ENCODE measurements at places on chromosomes 5 and 9. TPM values are rescaled to one million over a fixed set of nuclear protein-coding genes. Genes with fewer than 3 reads are reported as not detected.

Gene TPM2
- total RNA-seq: 7.0 TPM

Gene RAPGEF6
- 9.8 TPM for total RNA-seq

Gene ORM2
- total RNA-seq: not detected

Gene SPINK6
- total RNA-seq: not detected

Gene KIF12
- total RNA-seq: 6.3 TPM

Gene ZBTB34
- total RNA-seq: 1.6 TPM

Gene IFNA21
- not detected for total RNA-seq

Gene PCDHB2
- 13.8 TPM for total RNA-seq

Gene PCDHGA6
- total RNA-seq: 1.6 TPM

- DNase-seq: peak; percentile 31
Measured at GRCh38 chr9:83431101-83432060, 106.8 kb downstream of the FRMD3 start.

DNA sequence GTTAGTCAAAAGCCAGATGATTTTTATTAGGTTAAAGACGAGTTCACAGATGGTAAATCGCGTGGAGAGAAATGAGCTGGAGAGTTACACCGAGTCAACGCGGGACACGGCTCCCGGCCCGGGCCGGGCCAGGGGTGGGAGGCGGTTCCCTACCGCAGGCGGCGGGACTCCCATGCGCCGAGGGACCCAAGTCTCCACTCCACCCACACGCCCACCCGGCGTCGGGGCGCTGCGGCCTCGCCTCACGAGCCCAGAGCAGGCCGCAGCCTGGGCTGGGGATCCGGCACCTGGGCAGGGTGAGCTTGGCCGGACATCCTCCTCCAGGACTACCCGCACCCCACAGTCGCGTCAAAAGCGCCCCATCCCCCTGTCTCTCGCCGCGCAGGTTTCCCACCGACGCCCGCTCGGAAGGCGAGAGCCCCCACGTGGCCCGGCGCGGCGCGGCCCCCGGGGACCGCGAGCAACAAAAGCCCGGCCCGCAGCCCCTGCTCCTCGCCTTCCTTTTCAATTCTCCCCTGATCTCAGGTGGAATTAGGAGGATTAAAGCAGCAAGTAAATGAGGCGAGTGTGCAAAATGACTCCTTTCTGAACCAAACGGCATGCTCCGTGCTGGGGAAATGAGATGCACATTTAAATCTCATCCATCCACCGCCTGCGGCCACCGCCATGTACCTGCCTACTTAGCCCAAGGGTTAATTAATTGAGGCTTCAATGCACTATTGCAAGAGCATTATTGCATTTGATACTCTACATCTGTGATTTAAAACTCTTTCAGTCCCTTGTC is 196.5 kb upstream of the TBCA start:
- DNase-seq: no peak

- DNase-seq: no peak
Measured at GRCh38 chr5:155871623-155872022, 455.3 kb upstream of the SGCD start.

GRCh38 chr5:86257871-86258270 is 359.9 kb upstream of the COX7C start:
- DNase-seq: no peak

GRCh38 chr9:119307471-119307870 is 61.8 kb downstream of the BRINP1 start:
- DNase-seq: no peak

GRCh38 chr5:114367029-114367428 is 5.2 kb downstream of the KCNN2 start:
- DNase-seq: peak; percentile 4

DNA sequence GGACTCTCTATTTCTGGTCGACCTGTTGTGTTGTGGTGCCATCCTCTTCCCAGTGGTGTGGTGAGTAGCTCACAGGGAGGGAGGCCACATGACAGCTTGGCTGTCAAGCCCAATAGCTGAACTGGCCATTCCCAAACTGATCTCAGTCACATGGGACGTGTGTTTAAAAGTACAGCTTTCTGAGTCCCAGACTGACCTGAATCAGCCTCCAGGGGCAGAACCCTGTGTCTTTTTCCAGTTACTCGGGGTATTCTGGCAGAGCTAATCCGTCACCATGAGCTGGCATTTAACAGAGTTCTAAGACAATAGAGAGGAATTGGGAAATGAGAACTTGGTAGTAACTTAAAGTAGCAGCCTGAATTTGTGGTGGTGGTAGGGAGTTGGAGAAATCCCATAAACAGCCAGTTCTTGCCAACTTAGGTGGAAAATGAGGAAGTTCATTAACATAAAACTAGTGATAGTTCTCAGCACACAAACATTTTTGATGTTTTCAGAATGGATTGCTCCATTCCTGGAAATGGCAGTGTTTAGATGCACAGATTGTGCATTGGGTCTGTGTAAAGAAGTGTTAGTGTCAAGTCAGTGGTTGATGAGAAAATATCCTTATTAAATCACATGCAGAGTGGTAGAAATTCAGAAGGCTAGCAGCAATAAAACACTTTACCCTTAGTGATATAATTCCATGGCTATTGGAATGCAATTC is 50.9 kb downstream of the GPR107 start:
- no peak for DNase-seq

DNA sequence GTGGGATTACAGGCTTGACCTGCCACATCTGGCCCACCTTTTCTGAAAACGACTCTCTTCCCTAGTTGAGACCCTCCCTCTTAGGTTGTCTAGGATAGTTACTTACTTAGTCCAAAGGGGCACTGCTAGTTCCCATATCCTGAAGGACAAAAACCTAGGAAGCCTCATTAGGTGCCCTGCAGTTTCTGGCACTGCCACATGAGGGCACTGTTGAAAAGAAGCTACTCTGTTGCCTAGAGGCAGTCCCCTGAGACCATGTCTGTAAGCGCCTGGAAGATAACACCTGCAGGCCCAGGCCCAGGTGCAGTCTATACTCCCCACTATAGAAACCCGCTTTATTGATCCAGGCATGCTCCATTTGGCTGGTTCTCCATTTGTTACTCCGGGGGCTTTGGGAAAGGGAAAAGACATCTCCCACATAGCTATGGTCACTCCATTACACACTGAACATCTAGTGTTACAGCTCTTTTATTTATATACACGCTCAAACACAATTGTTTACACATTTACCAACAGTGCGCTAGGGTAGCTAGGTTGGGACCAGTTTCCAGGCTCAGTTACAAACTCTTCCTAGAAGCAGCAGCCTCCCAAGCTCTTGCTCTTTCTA is 73.4 kb upstream of the PPARGC1B start:
- DNase-seq: peak; percentile 83

DNA sequence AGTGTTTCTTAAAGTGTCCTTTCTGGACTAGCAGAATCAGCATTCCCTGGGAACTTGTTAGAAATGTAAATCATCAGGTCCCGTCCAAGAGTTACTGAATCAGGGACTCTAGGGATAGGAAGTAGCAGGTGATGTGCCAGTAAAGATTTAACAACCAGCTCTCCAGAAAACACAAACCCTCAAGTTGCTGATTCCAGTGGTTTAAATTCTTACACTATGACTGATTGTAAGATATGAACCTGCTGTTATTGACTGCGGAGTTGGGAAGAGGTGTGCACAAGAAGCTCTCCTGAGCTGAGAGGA is 39.1 kb upstream of the BASP1 start:
- DNase-seq: no peak

- peak; percentile 79 for DNase-seq
Measured at GRCh38 chr5:71922584-71923106, 184.6 kb upstream of the MAP1B start.

GRCh38 chr5:36740259-36740898 is 134.0 kb downstream of the SLC1A3 start:
- DNase-seq: no peak

- DNase-seq: no peak
Measured at GRCh38 chr9:114003758-114004157, 74.3 kb downstream of the AMBP start.

- peak; percentile 13 for DNase-seq
Measured at GRCh38 chr5:138354926-138355378, 2.5 kb downstream of the KDM3B start.

DNA sequence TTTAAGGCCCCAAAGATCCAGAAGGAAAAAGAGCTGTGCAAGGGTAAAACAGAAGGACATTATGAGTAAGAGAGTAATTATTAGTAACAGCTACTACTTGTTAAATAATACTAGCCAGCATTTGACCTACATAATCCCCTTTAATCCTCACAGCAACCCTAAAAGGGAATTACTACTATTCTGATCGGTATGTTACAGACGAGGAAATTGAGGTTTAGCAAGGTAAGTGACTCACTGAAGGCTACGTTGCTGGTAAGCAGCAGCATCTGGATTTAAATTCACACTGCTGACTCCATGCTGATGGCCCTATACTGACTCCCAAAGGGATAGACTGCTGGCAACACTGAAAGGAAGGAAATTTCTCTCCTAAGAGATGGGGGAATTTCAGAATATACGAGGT is 3.7 kb upstream of the FSD1L start:
- no peak for DNase-seq

DNA sequence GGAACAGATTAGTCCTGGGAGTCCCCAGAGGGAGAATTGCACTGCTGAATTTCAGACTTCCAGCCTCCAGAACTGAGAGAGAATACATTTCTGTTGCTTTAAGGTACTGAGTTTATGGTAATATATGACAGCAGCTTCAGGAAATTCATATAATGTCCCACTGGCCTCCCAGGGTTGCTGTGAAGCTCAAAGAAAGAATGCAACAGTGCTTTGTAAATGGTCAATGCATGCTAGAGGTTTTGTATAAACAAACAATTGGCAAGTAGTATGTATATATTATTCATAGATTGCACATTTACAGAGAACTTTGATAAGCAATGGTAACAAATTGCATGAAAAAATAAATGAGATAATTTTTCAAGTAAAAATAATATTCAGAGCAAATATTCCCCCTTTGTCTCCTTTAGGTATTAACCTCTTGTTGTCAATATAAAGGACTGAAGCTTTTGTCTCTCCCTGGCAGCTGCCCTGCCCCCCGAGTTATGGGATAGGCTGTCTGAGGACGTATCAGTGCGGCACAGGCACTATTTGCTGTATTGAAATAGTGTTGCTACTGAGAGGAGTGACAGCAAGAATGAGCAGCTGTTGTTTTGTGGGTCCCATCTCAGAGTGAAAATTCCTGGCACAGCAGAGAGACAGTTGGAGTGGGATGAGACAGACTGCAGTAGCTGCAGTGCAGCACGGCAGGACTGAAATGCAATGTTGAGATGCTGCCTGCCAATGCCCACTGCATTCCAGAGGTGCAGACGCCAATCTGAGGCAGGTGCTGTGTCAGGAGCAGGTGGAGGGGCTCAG is 194.2 kb upstream of the GLRA1 start:
- no peak for DNase-seq

DNA sequence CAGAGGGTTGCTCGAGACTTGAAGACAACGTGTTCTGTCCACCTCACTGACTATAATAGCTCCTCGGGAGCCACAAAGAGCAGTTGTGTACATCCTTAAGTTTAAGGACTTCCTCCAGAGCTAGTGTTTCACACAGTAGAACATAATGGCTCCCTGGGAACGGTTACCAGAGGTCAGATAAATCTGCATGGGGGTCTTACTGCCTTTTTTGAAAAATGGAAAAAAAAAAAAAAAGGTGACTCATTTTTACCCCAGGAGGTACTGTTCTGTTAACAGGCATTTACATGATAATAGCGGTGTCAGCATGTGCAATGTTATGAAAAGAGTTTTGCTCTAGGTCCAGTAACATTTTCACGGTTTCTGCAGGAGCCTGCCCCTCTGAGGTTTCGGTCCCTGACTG is 498.9 kb upstream of the WWC1 start:
- DNase-seq: no peak

DNA sequence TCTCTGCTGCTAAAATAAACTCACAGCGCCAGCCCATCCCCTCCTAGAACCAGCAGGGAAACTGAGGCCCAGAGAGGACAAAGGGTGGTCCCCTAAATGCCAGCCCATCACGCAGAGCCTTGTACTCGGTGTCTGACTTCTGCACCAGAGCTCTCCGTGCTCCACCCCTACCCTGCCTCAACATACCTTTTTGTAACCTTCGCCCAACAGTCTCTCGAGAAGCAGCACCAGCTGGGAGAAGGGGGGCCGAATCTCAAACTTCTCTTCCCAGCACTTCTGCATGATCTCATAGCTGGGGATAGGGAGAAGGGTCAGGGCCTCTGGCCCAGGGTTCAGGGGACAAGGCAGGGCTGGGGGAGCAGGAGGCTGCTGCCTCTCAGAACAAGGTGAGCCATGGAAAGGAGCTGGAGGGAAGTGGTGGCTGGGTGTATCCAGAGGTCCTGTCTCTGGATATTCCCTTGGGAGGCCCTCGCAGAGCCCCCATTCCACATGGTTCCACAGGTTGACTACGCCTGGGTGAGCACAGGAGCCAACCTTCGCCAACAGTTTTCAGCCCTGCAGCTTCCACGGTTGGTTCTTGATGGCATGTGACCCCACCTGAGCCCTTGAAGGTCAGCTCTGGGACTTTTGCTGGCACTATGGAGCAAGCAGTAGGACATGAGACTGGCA is 32.3 kb upstream of the CSF1R start:
- no peak for DNase-seq

DNA sequence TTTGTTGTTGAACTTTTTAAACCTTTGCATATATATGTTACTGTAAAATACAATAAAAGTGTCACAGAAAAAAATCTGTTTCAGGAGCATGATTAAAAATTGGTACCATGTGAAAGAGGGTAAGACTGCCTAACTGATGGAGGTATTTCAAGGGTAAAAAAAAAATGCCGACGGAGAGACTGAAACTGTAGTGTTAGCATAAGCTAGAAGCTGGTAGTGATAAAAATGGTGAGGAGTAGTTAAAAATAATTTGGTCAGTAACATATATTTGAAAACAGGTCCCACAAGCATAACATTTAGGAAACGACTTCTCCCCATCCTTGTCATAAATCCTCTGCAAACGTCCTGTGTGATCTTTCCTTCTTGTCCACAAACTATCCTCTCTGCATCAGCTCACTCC is 64.7 kb downstream of the MEF2C start:
- no peak for DNase-seq

DNA sequence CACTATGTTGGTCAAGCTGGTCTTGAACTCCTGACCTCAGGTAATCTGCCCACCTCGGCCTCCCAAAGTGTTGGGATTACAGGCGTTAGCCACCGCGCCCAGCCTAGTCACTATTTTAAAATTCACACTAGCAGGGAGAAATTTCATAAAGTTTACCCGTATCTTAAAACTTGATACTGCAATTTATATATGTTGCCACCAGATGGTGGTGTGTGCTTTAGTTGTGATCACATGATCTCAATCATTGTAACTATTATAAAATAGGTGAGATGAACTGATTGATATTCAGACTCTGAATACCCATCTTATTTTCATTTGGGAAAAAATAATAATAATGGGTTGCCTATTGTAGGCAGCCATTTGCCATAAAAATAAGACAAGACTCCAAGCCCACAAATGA is 1330.4 kb upstream of the WWC1 start:
- peak; percentile 41 for DNase-seq

- DNase-seq: peak; percentile 68
Measured at GRCh38 chr9:131813116-131813515, 73.2 kb upstream of the RAPGEF1 start.

GRCh38 chr9:130246126-130246525 is 19.4 kb upstream of the HMCN2 start:
- no peak for DNase-seq

All from PC-3 (cell line).